Omental fat pad (tissue), 4 donors: ENCODE measurements at places on chromosomes 5 and 9.

GRCh38 chr5:135871268-135871915 lies 24.2 kb downstream of the IL9 start:
- DNase-seq: no peak

GRCh38 chr9:126454215-126454614 lies 127.6 kb downstream of the MVB12B start:
- DNase-seq: no peak

DNA sequence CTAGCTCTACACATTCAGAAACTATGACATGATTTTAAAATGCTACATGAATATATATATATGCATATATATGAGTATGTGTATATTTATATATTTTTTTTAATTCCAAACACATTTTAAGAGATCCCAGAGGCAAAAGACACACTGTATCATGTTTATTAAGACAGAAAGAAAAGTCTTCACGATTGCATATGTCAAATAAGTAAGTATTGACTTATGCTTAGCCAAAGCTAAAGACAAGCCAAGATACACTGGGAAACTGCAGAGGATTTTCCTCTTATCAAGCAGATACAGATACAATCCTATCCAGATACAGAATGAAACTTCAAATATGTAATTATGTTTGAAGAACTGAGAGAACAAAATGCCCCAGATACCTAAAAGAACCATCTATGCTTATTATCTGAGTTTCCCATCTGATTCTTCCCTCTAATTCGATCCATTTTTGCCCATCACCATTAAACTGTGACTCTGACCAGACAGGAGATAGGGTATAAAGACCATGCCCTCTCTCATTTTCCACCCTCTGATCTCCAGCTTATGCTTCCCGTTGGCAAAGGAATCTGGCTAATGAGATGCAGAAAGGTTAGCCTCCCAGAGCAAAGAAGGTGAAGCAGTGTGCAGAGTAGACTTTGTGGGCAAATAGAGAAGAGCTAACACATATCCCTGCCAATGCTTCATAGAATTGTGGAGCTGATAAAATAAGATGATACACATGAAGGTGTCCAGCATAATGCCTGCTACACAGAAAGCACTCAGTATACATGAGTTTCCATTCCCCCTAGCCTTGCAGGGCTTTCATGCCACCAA lies 131.0 kb upstream of the TARS1 start:
- no peak for DNase-seq

DNA sequence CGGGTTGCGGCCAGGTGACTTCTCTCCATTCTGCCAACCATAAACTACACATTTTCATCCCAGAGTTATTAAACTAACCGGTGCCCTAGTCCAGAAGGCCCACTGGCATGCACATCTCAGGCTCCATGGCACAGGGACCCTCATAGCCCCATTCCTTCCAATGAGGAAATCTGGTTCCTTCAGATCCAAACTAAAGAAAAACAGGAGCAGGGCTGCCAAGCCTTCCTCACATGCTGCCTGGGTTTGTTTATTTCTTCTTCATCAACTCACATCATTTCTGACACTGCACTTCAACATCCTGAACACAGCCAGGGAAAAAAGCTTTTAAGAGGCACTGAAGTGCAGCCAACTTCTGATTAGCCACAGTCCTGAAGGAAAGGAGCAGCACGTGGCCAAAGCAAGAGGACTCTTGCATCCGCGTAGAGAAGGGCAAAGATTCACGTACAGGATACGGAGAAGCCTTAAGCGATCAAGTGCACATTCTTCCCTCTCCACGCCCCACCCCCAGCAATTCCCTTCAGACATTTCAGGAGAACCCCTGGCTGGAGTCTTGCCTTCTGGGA lies 22.5 kb downstream of the LHFPL2 start:
- DNase-seq: no peak

GRCh38 chr9:69020301-69021145 lies 6.6 kb upstream of the PRKACG start:
- DNase-seq: no peak

DNA sequence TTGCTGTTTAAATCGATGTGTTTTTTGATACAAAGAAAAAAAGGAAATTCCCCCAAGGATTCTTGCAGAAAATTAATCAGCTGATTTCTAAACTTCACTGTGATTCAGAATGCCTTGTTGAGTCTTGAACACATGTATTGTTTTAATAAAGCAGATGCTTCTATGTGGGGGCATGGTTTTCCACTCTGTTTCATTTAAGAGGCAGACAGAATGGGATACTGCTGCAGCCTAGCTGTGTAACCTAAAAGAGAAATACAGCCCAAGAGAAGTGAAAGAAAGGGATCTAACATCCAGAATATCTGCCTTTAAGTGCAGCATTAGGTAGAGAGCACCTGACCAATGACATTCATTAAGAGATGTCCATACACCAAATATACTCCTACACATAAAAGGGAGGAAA lies 365.1 kb upstream of the CCNH start:
- no peak for DNase-seq

- no peak for DNase-seq
These were observed 112.5 kb downstream of the FAM114A2 start for GRCh38 chr5:153926201-153926600.

DNA sequence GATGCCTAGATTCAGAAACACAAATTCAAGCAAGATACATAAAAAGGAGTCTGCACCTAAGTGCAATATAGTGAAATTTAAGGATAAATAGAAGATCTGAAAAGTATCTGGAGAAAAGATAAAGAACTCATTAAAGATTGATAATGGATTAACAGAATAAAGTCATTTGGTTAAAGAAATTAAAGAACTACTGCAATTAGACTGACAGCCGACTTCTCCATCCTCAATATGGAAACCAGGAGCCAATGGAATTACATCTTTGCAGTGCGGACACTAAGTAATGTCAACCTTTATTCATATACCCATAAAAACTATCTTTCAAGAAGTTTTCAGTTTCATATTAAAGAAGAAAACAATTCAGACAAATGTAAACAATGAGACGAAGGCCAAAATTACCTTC lies 81.0 kb downstream of the MRPL36 start:
- DNase-seq: no peak

- no peak for DNase-seq
These were observed 563 bp upstream of the FGF10 start for GRCh38 chr5:44389823-44390143.

DNA sequence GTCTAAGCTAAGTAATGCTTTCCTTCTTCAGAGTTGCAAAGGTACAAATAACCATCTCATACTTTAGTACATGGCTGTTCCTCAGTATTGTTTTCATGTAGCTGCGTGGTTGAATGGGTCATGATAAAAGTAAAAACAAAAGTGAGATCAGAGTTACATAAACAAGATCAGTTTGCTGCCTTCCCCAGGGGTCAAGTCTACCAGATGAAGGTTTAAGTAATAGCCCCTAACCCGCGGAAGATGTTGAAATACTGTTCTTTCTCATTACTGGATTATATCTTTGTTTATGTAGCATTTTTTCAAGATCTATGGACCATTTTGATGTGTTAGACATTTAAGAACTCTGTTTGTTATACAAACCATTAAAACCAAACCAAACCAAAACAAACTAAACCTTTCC lies 34.1 kb upstream of the ARRDC3 start:
- DNase-seq: no peak

DNA sequence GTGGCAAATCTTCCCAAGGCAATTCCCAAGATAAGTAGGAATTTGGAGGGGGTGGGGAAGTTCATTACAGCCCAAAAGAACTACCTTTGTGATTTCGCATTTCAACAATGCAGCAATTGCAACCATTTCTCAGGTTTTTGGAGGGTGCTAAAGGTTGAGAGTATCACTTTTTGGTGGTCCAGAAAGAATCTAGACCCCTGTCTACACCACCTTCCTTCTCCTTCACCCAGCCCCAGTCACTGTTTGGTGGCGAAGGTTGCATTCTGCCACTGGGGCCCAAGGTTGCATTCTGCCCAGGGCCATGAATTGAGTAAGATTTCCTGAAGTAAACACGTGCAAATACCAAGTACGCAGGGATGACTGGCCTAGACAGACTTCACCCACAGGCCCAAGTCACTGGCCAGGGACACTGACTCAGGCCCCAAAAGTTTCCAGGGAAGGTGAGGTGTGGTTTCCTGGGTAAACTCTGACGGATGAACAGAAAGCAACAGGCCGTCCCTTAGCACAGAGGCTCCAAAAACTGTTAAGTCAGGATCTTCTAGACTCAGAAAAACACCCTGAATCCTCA lies 5.7 kb downstream of the PDE6A start:
- no peak for DNase-seq

DNA sequence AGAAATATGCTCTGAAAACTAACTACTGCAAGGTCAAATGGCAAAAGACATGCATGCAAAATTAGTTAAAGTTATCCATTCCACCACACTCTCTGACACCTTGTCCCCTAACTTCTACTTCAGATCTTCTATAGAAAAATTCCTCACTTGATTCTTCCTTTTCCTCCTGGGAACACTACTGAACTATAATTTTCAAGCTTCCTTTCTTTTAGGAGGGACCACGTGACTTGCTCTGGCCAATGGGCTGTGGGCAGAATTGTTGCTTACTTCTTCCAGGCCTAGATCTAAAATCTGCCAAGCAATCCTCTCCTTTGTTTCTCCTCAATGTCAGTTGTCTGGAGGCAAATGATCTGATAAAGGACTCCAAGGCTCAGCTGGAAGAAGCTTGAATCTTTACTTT lies 441.0 kb downstream of the CDK5RAP2 start:
- no peak for DNase-seq

- DNase-seq: no peak
These were observed 46.7 kb downstream of the VAV2 start for GRCh38 chr9:133945314-133945975.

DNA sequence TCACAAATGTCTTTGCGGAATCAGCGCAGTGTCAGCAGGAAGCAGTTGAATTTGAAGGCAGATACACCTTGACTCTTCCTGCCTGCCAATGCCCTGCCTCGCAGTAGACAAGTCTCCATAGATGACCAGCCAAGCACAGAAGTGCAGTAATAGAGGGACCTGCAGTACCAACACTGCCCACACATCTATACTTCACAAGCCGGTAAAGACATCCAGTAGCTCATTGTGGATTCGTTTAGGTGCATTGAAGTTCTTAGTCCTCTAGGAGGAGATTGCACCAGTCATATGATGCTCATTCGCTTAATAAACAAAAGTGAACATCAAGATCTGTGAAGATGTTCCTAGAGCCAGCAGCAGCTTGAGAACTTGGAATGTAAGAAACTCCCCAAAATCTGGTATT lies 7.1 kb upstream of the IFNA2 start:
- no peak for DNase-seq

DNA sequence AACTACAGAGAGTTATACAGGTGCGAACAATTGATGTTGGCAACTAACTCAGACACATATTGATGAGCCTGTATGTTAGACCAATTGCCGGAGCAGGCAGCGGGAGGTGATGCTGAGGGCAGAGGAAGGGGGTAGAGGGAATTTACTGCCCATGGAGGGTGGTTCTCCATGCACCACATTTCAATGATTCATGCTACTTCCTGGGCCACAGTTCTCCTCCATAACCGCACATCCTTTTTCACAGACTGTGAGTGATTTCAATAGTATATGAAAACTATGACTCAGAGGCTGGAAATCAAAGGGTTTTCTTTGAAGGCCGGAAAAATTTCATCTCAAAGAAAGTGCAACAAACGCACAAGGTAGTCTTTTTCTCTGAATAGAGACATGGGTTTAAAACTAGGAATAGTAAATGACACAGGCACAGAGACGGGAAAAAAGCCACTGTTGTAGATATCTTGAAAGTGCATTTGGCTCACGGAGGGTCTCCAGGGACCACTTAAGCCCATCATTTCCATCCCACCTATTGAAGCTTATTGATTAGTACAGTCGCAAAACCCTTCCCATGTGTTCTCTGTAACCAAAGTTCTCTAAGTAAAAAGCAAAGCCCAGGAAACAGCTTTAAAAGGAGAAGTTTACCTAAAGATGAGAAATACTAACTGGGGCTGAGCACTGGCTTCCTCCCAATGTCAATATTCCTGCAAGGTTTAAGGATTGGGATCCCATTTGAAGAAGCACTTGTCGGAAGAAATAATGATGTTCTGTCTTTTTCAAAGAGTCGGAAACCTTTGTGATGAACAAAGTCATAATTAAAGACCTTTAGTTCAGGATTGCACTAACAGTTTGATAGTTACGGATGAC lies 28.0 kb upstream of the ADAM19 start:
- no peak for DNase-seq

DNA sequence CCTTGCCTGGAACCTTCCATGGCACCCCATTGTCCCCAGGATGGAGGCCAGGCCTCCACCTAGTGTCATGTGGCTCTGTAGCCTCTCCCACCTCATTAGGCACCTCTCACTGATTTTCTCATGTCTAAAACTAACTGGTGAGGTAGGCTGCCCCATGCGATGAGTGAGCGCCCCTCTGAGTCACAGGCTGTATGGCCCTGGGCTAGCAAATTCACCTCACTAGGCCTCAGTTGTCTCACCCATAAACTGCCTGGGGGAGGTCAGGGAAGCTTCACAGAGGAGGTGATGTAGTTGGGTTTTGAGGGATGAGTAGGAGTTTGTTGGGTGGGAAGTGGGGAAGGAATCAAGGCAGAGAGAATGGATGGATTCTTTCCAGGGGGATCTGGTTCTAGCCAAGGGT lies 8.8 kb downstream of the RXRA start:
- DNase-seq: no peak

- DNase-seq: no peak
These were observed 51.8 kb downstream of the EHMT1 start for GRCh38 chr9:137670391-137671195.

DNA sequence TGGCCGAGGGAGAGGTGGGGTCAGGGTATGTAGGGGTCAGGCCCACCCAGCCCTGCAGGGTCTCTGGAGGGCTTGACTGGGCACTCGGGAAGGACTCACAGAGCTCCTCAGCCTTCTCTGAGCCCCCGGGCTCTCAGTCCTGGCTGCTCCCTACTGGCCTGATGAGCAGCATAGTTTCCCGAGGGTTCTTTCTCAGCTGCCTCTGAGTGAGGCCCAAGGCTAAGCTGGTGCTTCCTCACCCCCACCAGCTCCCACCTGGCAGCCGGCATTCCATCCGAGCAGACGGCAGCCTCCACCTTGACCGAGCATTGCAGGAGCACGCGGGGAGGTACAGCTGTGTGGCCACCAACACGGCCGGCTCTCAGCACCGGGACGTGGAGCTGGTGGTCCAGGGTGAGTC lies 56.0 kb downstream of the HMCN2 start:
- no peak for DNase-seq

DNA sequence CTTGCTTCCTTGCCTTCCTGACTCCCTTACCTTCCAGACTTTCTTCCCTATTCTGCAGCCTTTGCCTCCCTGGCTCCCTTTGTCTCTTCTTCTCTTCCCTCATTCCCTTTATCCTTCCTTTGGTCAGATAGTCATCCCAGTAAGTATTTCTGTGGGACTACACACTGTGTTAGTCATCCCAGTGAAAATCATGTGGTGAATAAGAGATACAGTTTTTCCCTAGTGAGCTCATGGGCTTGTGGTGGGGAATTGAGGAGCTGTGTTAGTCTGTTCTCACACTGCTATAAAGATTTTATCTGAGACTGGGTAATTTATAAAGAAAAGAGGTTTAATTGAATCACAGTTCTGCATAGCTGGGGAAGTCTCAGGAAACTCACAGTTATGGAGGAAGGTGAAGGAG lies 109.8 kb upstream of the EDIL3 start:
- DNase-seq: no peak

GRCh38 chr5:30843541-30843940 lies 349.9 kb upstream of the CDH6 start:
- DNase-seq: no peak
